ENCODE measurements at places on chromosomes 2 and 18.

DNA sequence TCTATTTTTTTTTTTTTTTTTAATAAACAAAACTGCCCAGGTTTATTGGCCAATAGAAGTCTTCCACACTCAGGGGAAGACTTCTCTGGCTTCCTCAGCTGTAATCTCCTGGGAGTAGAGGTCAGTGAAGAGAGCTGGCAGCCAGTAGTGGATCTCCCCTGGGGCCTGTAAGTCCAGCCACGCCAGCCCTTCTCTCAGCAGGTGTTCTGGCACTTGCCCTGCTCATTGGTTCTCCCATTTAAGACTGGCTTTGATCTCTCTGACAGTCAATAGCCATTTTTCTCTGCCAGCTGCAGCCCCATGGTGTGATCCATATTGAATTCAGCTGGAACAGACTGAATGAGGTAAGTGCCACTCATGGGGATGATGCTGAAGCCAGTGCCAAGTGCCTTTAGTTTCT is 170.6 kb upstream of the SPHKAP start:
- DNase-seq, result no peak

- DNase-seq, result no peak
Observed at GRCh38 chr2:180657054-180657453, 323.4 kb upstream of the UBE2E3 start.

DNA sequence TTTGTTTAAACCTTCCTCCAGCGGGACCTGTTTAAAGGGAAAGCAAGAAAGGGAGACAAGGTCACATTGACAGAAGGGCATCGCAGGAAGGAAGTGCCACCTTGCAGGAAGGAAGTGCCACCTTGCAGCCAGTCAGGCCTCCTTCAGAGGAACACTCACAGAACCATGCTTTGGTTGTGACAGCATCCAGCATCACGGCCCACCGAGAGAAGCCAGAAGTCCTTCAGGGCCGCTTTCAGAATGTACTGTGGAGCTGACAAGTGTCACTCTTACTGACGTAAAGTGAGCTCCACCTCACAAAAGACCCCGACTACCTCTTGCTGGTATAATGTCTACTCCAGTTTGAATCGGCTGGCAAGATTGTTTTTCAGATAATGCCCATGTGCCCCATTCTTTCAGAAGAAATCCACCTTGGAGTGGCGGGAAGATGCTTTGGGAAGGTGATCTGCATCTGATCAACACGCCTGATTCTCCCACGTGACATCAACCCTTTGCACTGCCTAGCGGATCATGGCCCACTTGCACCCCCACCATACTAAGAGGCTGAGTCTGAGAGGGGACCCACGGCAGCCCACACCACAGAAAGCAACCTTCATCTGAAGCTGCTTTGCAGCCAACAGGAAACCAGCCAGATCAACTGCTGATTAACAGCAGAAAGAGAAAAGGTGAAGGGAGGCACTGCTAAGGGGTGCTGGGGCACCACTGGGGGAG is 99.8 kb downstream of the UXS1 start:
- DNase-seq, result no peak

GRCh38 chr2:162115076-162115475 is 37.0 kb downstream of the GCG start:
- DNase-seq, result no peak

DNA sequence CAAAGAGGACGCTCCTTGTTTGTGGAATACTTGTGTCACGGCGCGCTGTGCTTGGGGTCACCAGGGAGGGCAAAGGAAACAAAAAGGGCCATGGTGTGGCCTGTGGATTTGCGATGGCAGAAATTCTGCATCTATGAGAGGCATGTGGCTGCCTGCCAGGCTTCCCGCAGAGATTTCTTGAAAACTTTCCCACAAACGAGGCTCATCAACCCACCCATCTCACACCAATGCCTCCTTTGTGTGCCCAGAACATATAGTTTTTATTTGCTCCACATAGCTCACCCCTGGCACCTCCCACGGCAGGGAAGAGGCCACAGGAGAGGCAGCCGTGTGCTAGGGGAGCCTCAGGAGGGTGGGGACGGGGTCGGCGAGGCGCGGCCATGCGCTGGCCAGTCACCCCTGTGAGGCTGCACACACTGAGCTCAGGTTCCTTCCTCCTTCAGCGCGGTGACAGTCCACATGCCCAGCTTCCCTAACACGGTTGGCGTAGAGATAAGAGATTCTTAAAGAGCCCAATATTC is 100.3 kb downstream of the MBP start:
- no peak for DNase-seq

DNA sequence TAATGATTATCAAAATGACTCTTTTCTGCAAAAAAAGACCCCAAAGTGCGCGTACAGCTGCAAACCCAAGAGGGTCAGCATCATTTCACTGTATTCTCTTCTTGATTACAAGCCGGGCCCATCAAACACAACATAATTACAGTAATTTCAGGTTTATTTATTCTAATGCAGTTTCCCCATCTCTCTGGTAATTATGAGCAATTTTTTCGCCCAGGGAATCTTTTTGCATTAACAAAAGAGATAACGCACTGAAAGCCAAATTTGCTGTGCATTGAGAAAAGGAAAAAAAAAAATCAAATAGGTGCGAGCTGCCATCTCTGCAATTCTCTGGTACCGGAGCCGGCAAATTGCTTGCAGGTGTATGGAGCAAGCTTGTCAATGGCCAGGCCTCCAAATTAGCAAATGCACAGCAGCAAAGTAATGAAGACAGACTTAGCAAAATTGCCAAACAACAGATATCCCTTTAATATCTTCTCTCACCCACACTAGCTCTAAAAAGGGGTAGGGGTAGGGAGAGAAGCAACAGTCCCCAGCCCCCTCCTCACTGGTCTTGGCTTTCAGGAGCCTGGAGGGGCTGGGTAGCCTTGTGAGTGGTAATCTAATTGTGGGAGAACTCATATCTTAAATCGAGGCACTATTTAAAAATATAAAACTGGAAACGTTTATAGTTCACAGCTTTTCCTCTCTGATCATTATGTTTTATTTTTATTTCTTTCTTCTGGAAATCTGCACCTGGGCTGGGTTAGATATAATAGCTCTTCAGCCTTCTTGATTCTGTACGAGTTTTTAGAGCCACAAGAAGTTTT is 6.7 kb downstream of the DLX1 start:
- DNase-seq, result no peak

- DNase-seq, result no peak
Observed at GRCh38 chr2:166104773-166105172, 23.0 kb downstream of the SCN1A start.

GRCh38 chr2:170147576-170147975 is 30.4 kb upstream of the MYO3B start:
- no peak for DNase-seq

DNA sequence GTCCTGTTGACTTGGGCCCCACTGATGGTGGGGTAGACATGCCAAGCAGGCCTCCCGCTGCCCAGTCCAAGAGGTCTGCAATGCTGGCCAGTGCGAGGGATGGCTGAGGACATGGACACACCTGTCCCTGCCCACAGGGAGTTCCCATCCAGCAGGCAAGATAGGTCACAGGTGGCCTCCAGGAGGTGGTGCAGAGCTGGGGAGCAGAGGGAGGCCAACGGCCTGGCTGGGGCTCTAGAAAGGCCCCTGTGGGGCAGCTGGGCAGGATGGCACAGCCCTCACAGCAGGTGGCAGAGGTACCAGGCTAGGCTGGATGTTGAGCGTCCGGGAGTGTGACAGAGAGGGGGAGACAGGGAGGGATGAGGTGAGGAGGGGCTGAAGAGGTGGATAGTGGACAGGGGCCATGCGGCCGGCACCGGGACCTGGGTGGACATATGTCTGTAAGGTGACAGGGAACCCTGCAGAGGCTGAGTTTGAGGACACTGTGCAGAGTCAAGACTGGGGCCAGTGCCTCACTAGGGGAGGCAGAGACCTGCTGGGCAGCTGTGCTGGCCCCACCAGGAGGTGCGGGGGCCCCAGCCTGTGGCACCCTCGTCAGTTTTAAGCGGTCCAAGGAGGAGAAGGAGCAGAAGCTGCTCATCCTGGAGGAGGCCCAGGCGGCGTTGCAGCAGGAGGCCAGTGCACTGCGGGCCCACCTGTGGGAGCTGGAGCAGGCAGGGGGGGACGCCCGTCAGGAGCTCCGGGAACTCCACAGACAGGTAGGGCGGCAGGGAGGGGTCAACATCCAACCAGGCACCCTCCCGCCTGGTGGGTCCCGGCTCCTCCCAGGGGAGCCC is 34.3 kb upstream of the SNED1 start:
- DNase-seq, result no peak

GRCh38 chr2:13537771-13538349 is 821.1 kb downstream of the TRIB2 start:
- DNase-seq, result no peak

All from KG1 (cell line).